Type B pancreatic cell (in vitro differentiated cells): ENCODE measurements at places on chromosomes 6 and 20.

- no peak overlapping the region for H3K27ac ChIP-seq
- H3K4me1 ChIP-seq = peaks cover under 1% of the 10 kb centered on the region
- H3K36me3 ChIP-seq = no peaks in the 10 kb centered on the region
- no peak for DNase-seq
Observed at GRCh38 chr6:141158740-141159139, 974.0 kb upstream of the GJE1 start.

DNA sequence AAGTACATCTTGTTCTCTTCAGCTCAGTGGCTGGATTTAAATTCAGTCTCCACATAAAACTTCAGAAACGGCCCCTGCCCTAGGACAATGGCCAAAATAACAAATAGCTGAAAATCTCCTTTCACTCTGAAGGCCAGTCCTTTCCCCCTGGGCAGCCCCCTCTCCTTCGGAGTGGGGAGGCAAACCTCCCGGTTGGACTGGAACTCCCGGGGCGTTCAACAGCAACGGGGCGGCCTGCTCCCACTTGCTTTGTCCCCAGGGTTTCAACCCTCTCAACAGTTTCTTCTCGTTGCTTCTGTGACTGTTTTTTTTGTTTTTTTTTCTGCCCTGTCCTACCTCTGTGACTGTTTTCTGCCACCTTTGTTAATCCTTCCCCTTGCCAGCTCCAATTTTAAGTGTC is 102.6 kb upstream of the DUSP22 start:
- no peak overlapping the region for H3K4me3 ChIP-seq
- no peak for DNase-seq
- H3K4me1 ChIP-seq = peaks cover 25% of the 10 kb centered on the region

DNA sequence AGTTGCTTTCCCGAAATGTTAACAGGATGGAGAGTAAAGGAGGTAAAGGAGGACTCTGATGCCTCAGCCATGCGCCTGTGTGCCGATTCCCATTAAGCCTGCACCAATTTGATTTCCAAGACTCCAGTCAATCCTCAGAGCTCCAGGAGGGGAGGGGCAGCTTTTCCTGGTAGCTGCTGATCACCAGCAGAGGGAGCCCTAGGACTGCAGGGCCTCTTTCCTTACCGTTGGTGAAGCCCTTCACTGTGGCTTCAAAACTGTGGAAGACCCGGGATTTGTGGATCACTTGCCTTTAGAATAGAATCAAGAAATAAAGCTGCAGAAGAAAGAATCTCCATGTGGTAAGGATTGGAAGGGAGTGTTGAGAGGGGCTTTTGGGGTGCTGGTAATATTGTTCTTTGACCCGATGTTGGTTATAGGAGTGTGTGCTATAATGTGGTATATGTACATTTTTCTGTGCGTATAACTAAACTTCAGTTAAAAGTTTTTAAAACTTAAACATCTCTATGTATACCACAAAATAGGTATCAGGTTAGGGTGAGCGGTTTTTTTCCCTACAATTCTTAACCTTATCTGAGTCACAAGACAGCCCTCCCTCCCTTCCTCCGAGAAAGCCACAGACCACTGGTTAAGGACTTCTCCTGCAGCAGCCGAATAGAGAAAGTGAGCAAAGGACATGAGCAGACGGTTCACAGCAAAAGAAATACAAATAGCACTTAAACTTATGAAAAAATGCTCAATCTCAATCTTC is 6.9 kb upstream of the OSER1 start:
- H3K27me3 ChIP-seq = no peaks in the 10 kb centered on the region
- H3K4me3 ChIP-seq = no peak overlapping the region
- H3K36me3 ChIP-seq = no peaks in the 10 kb centered on the region
- peaks cover 13% of the 10 kb centered on the region for H3K4me1 ChIP-seq

- peaks cover 12% of the 10 kb centered on the region for H3K27me3 ChIP-seq
- no peak overlapping the region for H3K4me3 ChIP-seq
- H3K36me3 ChIP-seq = no peaks in the 10 kb centered on the region
- DNase-seq = no peak
- no peaks in the 10 kb centered on the region for H3K4me1 ChIP-seq
- no peak overlapping the region for H3K27ac ChIP-seq
Observed at GRCh38 chr6:33064723-33065122, 8.7 kb downstream of the HLA-DPA1 start.

GRCh38 chr6:75551367-75551952 is 50.2 kb upstream of the SENP6 start:
- no peak for DNase-seq
- H3K4me1 ChIP-seq = peaks cover under 1% of the 10 kb centered on the region
- H3K4me3 ChIP-seq = no peak overlapping the region
- H3K27ac ChIP-seq = no peak overlapping the region

- H3K4me1 ChIP-seq = no peaks in the 10 kb centered on the region
- H3K27ac ChIP-seq = no peak overlapping the region
- no peak overlapping the region for H3K4me3 ChIP-seq
- no peaks in the 10 kb centered on the region for H3K27me3 ChIP-seq
- no peaks in the 10 kb centered on the region for H3K36me3 ChIP-seq
Observed at GRCh38 chr6:66948106-66948505, 1241.1 kb upstream of the EYS start.

DNA sequence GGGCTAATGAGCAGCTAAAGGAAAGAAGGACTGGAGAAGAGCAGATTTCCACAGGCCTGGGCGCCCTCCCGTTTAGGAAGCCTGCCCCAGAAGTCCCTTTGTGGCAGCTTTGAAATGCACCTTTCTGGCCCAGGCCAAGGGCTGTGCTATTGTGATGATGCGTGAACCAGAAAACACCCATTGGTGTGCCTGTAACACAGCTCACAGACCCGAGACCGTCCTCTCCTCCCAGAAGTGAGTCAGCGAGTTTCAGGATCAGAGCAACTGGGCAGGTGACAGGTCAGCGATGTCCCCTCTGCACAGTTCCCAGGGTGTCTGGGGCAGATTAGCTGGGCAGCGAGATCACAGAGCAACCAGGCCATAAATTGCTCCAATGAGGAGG is 71.9 kb upstream of the SULF2 start:
- peaks cover 7% of the 10 kb centered on the region for H3K27me3 ChIP-seq
- H3K4me1 ChIP-seq = peaks cover 26% of the 10 kb centered on the region
- no peaks in the 10 kb centered on the region for H3K36me3 ChIP-seq
- H3K27ac ChIP-seq = peak overlapping the region; percentile 81
- peak overlapping the region; percentile 65 for H3K4me3 ChIP-seq

- H3K4me1 ChIP-seq = no peaks in the 10 kb centered on the region
- H3K27ac ChIP-seq = no peak overlapping the region
- DNase-seq = no peak
Observed at GRCh38 chr6:23077772-23078171, 508.4 kb downstream of the HDGFL1 start.

GRCh38 chr20:58550275-58551059 is 35.3 kb upstream of the APCDD1L start:
- no peak overlapping the region for H3K4me3 ChIP-seq
- peak; percentile 42 for DNase-seq
- no peaks in the 10 kb centered on the region for H3K36me3 ChIP-seq
- H3K27me3 ChIP-seq = peaks cover 47% of the 10 kb centered on the region
- peaks cover 59% of the 10 kb centered on the region for H3K4me1 ChIP-seq

- H3K4me3 ChIP-seq = peak overlapping the region; percentile 33
- no peak for DNase-seq
- H3K4me1 ChIP-seq = peaks cover 4% of the 10 kb centered on the region
- H3K36me3 ChIP-seq = no peaks in the 10 kb centered on the region
- no peaks in the 10 kb centered on the region for H3K27me3 ChIP-seq
Observed at GRCh38 chr6:8137529-8137939, 35.2 kb upstream of the EEF1E1 start.

GRCh38 chr6:3612341-3613041 is 139.0 kb downstream of the PXDC1 start:
- peak overlapping the region; percentile 70 for H3K27ac ChIP-seq
- peak overlapping the region; percentile 60 for H3K4me3 ChIP-seq
- no peaks in the 10 kb centered on the region for H3K27me3 ChIP-seq
- no peak for DNase-seq
- no peaks in the 10 kb centered on the region for H3K36me3 ChIP-seq

GRCh38 chr20:40687384-40688128 is 1.5 kb downstream of the MAFB start:
- H3K27ac ChIP-seq = peak overlapping the region; percentile 84
- H3K36me3 ChIP-seq = peaks cover 34% of the 10 kb centered on the region
- DNase-seq = no peak
- H3K27me3 ChIP-seq = peaks cover 80% of the 10 kb centered on the region

GRCh38 chr6:939526-940252 is 246.8 kb upstream of the EXOC2 start:
- no peak overlapping the region for H3K27ac ChIP-seq
- peaks cover 5% of the 10 kb centered on the region for H3K4me1 ChIP-seq
- peaks cover 39% of the 10 kb centered on the region for H3K27me3 ChIP-seq
- no peak overlapping the region for H3K4me3 ChIP-seq
- H3K36me3 ChIP-seq = no peaks in the 10 kb centered on the region

- H3K27ac ChIP-seq = no peak overlapping the region
- no peaks in the 10 kb centered on the region for H3K4me1 ChIP-seq
- no peak overlapping the region for H3K4me3 ChIP-seq
- DNase-seq = no peak
- H3K36me3 ChIP-seq = no peaks in the 10 kb centered on the region
Observed at GRCh38 chr6:119379809-119380208, 30.2 kb upstream of the MAN1A1 start.

DNA sequence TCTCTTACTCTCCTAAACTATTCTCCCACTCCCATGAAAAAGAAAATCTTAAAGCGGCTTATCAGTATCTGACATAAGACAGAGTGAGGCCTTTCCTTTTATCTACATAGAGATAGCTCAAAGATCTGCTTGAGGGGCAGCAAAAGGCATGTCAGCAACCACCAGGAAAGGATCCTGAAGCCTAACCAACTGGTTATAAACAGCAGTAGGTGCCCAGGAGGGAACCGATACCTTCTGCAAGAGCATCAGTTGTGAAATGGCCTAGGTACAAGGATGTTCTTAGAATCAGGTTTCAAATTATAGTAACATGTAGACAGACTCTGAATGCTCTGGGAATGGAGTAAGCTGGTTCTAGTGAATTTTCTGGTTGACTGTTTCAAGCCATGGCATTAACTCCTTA is 21.4 kb downstream of the JARID2 start:
- H3K4me3 ChIP-seq = no peak overlapping the region
- H3K4me1 ChIP-seq = peaks cover 66% of the 10 kb centered on the region
- DNase-seq = no peak
- H3K27ac ChIP-seq = peak overlapping the region; percentile 45
- H3K36me3 ChIP-seq = peaks cover 1% of the 10 kb centered on the region

DNA sequence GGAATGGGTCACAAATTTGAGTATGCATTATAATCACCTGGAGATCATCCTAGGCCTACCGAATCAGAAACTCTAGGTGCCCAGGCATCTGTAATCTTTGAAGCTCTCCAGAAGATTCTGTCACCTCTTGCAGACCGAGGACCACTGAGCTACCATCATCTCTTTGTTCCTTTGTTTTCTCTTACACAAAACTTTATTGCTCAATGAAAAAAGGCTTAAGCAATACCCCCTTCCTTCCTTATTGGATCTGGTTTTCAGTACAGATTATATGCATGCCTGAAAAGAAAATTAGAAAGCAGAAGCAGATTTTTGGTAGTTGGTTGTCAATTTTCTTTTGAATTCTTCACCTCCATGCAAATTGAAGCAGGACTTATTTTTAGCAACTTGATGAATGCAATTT is 31.3 kb downstream of the STX11 start:
- no peak for DNase-seq
- no peaks in the 10 kb centered on the region for H3K36me3 ChIP-seq
- H3K27ac ChIP-seq = no peak overlapping the region
- H3K4me1 ChIP-seq = no peaks in the 10 kb centered on the region

GRCh38 chr6:158752613-158753012 is 66.6 kb downstream of the EZR start:
- H3K36me3 ChIP-seq = no peaks in the 10 kb centered on the region
- H3K4me1 ChIP-seq = peaks cover 27% of the 10 kb centered on the region
- DNase-seq = no peak
- no peak overlapping the region for H3K4me3 ChIP-seq
- H3K27ac ChIP-seq = no peak overlapping the region

GRCh38 chr20:38001981-38002380 is 31.3 kb downstream of the TTI1 start:
- H3K4me3 ChIP-seq = no peak overlapping the region
- H3K27me3 ChIP-seq = no peaks in the 10 kb centered on the region
- H3K27ac ChIP-seq = no peak overlapping the region

DNA sequence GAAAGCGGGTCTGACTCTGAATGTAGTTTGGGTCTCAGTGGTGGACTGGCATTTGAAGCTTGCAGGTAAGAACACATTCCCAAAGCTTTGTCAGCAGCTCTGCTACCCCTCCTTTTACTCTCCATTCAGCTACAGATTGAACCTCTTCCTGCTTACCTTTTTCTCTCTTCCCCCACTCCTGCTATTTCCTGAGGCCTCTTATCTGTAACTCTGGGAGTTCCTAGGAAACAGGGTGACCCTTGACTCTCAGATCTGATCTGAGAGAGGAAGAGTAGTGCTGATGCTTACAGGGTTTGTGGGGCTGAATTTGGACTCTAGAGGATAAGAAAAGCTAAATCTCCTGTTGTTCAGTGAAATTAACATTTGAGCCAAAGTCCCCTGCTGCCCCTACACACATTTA is 21.4 kb downstream of the BRPF3 start:
- no peak overlapping the region for H3K4me3 ChIP-seq
- H3K4me1 ChIP-seq = no peaks in the 10 kb centered on the region
- H3K36me3 ChIP-seq = peaks cover 32% of the 10 kb centered on the region
- H3K27me3 ChIP-seq = no peaks in the 10 kb centered on the region
